Lower lobe of right lung (tissue), 2 donors: ENCODE measurements at places on chromosomes 7 and 10.
A peak's percentile ranks its signal among the peaks of the same experiment; 100 is the strongest.

GRCh38 chr10:14749070-14749809 is 25.5 kb downstream of the FAM107B start:
- DNase-seq = peak; percentile 55

DNA sequence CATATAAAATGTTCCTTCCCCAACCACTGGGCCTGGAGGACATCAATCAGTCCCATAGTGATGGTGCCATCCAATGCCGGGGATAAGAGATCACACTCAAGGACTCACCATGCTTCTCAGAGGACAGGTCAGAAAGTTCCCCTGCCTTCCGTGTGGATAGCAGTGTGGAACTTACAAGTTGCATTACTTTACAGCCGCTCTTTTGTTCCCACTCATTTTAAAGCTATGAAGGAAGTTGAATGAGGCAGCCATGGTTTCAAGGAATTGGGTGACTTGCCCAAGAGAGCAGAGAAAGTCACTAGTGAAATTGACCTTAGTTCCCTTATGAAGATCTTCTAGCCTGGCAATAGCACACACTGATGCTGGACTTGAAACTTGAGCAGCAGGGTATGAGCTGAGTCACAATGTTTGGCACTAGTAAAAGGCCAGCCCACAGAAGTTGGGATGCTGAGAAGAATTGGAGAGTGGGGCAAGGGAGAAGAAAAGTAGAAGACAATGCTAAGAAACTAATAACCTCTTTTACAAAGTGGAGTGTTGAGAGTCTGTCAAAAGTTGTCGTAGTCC is 78.7 kb downstream of the CXCL12 start:
- DNase-seq = no peak

DNA sequence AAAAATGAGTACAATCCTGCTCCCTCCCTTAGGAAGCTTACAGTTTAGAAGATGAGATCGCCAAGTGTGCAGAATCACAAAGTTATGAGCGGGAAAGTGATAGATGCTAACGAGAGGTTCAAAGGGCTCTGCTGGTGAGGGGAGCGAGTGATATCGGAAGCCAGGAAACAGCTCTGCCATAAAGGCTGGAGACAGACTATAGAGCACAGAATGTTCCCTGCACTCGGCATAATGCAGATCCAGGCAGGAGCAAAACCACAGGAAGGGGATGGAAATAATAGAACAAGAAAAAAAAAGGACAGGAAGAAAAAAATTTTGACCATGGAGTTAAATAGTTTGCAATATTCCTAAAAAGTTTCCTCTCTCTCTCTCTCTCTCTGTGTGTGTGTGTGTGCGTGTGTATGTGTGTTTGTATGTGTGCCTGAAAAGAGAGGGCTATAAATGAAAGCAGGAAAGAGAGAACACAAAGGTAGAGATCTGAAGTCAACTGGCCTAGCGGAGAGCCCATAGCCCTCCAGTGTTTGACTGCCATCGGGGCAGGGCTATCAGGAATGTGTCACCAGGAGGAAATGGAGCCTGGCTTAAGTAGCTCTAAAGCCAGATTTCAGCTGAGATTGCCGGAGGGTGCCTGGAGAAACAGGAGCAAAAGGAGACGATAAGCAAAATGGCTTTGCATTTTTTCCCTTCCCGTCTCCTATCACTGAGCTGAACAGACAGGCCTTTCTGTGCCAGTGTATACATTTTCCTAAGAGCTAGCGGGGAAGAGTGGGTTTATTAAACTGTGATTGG is 175.8 kb upstream of the LYZL1 start:
- no peak for DNase-seq

- DNase-seq = no peak
Observed at GRCh38 chr7:139532636-139533155, 9.2 kb downstream of the CLEC2L start.

DNA sequence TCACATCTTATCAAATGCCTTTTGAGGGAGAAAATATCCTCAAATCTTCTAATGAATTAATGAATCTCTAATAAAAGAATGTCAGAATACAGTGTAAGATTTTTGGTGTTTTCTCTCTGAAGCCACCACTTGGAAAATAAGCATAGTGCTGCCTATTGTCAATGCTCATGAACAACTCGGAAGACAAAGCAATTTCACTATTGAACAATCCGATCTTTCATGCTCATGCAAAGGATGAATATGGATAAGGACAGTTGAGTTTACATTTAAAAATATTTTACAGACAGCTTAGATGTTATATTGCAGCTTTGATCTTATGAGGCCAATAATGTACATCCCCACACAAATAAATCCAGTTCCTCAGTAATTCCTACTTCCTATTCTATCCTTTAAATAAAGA is 40.6 kb downstream of the MAGI2 start:
- DNase-seq = no peak

DNA sequence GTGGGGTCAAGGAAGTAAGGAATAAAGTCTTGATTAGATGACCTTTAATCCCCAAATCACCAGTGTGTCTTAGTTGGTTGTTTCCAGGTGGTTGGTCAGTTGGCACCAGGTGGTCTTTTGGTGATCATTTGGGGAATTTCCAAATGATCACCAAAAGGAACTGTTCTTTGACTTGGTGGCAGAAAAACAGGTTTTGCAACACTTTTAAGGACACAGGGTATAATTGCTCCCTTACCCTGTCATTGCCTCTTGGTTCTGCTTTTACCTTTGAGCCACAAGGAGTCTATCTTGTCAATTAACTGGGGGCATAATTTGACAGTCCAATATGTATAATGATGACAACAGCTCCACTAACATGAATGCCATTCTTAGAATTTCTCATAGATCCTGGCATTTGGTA is 104.2 kb downstream of the ADK start:
- no peak for DNase-seq

DNA sequence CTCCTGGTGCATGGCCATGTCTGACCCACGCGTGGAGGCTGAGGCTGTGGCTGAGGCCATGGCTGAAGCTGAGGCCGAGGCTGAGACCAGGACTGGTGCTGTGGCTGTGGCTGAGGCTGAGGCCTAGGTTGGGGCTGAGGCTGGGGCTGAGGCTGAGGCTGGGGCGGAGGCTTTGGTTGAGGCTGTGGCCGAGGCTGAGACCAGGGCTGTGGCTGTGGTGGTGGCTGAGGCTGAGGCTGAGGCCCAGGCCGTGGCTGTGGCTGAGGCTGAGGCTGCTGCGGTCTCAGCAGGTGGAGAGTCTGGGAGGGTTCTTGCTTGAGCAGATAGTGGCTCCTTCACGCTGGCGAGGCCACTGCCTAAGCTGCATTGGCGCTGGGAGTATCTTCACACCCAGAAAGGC is 76.4 kb downstream of the WDR37 start:
- no peak for DNase-seq
